GOT3 (cell line): ENCODE measurements at places on chromosomes 3 and 15.

DNA sequence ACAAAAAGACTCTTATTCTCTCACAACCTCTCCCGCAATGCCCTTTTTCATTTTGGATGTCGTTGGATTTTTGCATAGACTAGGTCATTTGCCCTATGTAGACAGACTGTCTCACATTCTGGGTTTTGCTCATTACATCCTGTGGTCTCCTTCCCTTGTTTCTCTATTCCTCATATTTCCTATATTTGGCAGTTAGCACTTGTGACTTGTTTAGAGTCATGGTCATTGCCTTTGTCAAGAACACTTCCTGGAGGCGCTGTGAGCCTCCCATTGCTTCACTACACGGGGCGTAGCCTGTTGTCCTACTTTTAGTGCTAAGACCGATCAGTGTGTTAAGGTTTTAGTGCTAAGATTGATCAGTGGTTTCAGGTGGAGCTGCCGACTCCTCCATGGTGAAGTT lies 16.1 kb upstream of the TATDN2 start:
- no peak for DNase-seq

DNA sequence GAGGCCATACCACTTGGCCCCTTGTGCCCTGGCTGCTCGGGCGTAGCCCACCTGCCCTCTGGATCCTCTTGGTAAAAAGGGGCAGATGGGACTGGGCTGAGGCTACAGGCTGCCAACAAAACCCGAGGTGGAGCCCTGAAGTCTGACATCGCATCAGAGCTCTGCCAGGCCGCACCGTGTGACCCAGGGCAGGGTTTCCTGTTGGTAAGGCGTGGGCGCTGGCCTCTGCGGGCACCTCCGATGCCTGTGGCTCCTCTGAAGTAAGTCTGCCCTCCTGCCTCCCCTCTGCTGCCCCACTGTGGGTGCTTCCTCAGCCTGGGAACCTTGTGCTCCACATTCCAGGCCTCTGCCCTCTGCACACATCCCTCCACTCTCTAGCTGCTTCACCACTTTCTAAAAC lies 8.9 kb downstream of the CHDH start:
- DNase-seq = no peak

DNA sequence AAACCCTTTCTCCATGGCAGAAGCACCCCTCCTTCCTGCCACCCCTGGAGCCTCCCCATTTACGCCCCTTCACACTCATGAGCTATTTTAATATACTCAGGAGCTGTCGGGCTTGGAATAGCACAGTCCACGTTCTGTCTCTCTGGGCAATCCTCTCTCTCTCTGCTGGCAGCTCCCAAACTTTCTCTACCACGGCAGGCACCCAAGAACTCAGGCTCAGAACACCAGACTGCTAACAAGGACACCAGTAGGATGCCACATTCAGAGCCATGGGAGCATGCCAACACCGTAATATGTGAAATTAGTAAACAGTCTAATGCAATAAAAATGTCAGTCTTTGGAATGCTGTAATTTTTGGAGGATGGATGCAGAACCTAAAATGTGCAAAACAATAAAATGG lies 19.3 kb downstream of the TNFAIP8L3 start:
- no peak for DNase-seq

- DNase-seq = no peak
Measured at GRCh38 chr3:107798381-107798780, 275.6 kb downstream of the BBX start.

DNA sequence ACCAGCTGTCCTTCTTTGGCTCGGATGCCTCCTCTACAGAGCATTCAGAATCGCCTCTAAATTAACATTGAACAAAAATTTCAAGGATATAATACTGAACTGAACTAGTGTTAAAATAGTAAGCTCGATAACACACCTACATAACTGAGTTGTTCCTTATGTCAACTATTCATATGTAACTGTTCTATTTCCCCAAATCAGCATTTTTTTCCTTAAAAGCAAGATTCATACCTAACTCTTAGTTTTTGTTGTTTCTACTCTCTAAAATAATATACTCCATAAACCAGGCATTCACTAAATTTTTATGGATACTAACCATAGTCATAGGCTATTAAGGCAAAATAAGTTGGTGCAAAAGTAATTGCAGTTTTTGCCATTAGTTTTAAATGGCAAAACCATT lies 32.7 kb upstream of the OSTN start:
- DNase-seq = no peak

- no peak for DNase-seq
Measured at GRCh38 chr3:106036696-106037095, 167.9 kb upstream of the CBLB start.

DNA sequence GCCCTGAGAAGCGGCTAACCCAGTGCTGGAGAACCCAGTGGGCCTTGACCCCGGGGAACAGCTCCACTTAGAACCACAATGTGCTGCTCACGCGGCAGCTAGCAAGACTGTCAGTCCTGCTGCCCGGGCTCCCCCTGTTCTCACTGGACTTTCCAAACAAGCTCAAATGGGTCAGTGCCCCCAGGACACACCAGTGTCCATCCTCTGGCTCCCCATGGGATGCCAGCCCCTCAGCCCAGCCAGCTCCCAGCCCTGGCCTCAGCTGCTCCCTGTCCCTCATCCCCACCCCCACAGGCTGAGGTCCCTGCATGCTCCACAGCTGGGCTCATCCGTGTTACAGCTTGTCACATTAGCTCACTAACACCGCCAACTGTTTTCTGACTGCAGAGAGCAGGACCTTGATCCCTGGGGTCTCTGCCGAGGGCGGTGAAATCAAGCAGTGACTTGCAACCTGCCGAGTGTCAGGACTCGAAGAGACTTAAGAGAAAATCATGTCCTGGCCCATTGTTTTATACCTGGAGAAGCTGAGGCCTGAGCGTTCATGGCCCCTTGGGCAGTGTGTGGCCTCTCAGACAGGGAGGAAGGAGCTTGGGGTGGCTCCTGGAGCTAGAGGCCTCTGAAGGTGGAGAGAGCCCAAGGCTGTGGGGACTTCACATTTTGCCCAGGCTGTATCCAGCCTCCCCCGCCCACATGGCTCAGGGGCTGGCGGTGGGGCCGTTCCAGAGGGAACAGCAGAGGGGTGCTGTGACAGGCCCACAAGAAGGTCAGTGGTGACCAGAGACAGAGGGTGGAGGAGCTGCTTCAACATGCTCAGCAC lies 157.5 kb downstream of the MEGF11 start:
- no peak for DNase-seq

- DNase-seq = no peak
Measured at GRCh38 chr15:87083201-87083600, 1003.5 kb downstream of the AGBL1 start.
